Kidney (tissue), 22 donors: ENCODE measurements at places on chromosomes 16 and 17. TPM values are rescaled to one million over a fixed set of nuclear protein-coding genes. Genes with fewer than 3 reads are reported as not detected.

DNA sequence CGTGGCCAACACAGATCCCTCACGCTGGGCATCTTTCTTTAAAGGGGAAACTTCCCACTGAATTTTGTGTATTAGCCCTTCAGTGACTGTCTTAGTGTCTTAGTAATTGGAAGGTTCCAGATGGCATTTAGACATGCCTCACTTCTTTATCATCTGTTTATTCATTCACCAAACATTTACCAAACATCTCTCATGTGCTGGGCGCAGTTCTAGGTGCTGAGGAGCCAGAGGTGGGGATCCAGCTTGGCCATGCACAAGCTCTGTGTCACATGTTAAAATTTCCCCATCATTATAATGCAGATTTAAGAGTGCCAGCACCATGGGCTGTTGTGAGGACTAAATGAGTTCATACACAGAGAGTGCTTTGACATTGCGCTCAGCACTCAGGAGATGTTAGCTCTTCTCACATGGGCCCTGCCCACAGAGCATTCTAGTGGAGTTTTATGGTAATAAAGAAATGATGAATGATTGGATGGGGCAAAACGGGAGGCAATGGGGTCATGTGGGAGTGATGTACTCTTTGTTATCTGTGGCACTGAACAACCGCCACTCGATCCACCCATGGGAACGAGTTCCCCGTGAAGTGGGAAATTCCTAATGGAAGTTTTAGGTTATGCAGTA is 119.7 kb downstream of the SNX29 start:
- no peak for DNase-seq

DNA sequence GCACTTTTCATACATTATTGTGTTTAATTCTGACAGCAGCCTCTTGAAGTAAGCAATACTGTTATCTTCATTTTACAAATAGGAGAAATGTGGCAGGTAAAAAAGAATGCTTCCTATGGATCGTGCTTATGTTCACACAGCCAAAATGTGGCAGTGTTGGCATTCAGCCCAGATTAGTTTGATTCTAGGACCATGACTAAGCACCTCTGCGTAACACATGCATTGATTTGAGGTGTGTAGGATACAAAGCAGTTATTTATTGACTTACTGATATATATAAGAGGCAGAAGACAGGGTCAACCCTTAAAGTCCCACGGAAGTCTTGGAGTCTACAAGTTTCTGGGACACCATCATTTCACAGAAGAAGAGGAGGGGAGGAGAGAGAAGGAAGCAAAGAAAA is 1144.4 kb upstream of the GOT2 start:
- DNase-seq = peak; percentile 32

DNA sequence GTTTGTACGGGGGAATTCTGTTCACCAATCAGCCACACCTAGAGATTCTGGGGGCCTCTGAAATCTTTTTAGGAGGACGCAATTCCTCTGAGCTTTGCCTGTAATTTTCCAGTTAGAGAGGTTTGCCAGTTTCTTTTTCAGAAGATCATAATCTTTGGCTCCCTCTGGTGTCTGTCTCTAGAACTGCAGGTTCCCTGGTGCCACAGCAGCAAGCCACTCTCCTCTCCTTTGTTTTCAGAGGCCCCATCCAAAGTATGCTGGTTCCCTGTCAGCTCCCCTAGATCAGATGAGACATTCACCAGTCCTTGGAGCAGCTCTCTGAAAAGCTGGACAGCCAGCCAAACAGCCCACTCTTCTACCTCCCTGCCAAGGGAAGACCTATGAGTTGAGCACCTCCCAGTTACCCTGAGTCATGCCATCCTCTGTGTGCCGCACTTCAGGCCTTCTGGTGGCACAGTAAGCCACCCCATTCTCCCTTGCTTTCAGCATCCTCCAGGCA is 36.1 kb downstream of the RNF112 start:
- peak; percentile 91 for DNase-seq

GRCh38 chr16:50257876-50258275 is 8.5 kb upstream of the ADCY7 start:
- DNase-seq = no peak

DNA sequence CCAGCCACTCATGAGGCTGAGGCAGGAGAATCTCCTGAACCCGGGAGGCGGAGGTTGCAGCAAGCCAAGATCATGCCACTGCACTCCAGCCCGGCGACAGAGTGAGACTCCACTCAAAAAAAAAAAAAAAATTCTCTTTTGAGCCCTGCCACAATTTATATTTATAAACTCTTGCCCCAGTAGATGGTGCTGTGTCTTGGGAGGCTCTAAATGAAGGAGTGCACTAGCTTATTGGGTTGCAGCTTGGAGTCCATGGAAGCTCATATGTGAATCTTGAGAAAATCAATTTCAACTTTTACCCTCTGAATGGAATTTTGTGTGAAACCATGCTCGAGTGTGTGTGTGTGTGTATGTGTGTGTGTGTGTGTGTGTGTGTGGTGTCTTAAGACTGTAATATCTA is 420.1 kb downstream of the HS3ST4 start:
- no peak for DNase-seq

ASGR2 gene
- polyA plus RNA-seq = 1.4 TPM

IL34 gene
- 5.9 TPM for polyA plus RNA-seq

HES7 gene
- polyA plus RNA-seq = not detected

CA4 gene
- 102 TPM for polyA plus RNA-seq
